ENCODE measurements at places on chromosomes 11 and 22.

DNA sequence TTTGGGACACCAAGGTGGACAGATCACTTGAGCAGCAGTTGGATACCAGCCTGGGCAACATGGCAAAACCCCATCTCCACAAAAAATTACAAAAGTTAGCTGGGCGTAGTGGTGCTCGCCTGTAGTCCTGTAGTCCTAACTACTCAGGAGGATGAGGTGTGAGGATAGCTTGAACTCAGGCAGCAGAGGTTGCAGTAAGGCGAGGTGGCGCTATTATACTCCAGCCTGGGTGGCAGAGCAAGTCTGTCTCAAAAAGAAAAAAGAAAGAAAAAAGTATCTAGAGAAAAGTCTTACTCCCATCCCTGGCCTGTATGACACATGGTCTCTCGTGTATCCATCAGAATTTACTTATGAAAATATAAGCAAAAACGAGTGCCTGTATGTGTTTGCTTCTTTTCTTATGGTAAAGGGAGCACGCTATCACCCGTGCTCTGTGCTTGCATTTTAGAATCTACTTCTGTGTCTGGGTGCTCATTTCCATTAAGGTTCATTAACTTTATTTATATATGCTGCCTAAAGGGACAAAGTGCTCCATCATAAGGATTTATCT, 15.4 kb upstream of the CPT1A start:
- H3K27me3 ChIP-seq = no peaks in the 10 kb centered on the region
- H3K4me1 ChIP-seq = peaks cover 14% of the 10 kb centered on the region
- no peak for DNase-seq

- peaks cover 29% of the 10 kb centered on the region for H3K4me1 ChIP-seq
- no peaks in the 10 kb centered on the region for H3K27me3 ChIP-seq
- no peak for DNase-seq
- peak overlapping the region; percentile 12 for H3K27ac ChIP-seq
These were observed 50.5 kb downstream of the SWAP70 start for GRCh38 chr11:9714272-9714940.

DNA sequence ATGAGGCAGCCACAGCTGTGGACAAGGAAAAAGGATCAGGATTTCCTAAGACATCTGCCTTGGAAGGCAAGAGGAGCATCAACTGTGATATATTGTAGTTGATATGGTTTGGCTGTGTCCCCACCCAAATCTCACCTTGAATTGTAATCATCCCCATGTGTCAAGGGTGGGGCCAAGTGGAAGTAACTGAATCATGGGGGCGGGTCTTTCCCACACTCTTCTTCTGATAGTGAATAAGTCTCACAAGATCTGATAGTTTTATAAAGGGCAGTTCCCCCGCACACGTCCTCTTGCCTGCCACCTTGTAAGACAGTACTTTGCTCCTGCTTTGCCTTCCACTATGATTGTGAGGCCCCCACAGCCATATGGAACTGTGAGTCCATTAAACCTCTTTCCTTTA, 10.2 kb downstream of the RIC8A start:
- peaks cover 34% of the 10 kb centered on the region for H3K36me3 ChIP-seq
- H3K4me3 ChIP-seq = no peak overlapping the region
- no peak for DNase-seq
- no peaks in the 10 kb centered on the region for H3K4me1 ChIP-seq
- no peaks in the 10 kb centered on the region for H3K27me3 ChIP-seq

DNA sequence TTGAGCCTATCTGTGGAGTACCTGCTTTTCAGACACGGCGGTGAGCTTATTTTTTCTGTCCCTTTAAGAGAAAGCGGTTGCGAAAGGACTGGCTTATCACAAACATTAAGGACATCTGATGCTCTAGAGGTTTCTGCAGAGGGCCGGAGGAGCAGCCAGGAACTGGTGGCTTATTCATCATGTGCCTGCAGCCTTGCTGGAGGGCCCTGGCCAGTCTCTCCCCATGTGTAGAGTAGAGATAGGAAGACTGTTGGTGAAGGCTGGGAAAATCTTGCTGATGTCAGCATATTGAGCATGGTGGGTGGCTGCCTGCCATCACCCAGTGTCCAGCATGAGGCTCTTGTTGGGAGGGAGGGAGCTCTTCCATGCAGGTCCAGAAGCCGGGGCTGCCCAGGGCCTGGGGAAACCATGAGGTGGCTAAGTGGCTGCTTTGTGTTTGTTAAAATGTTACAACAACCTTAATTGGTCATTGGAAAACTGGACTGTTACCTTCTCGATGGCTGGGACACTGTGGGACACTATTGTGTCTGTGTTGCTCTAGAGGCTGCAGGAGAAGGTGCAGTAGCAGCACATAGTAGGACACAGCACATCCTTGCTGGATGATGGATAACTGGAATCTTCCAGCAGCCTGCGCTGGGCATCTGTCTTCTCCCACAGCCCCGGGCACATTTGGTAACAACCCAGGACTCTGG, 54.3 kb downstream of the TSPAN18 start:
- H3K27ac ChIP-seq = no peak overlapping the region
- DNase-seq = no peak
- H3K4me3 ChIP-seq = no peak overlapping the region
- H3K4me1 ChIP-seq = peaks cover 15% of the 10 kb centered on the region
- no peaks in the 10 kb centered on the region for H3K36me3 ChIP-seq
- no peaks in the 10 kb centered on the region for H3K27me3 ChIP-seq

GRCh38 chr22:36003972-36004674, 24.5 kb downstream of the RBFOX2 start:
- no peak overlapping the region for H3K27ac ChIP-seq
- H3K36me3 ChIP-seq = no peaks in the 10 kb centered on the region
- H3K4me3 ChIP-seq = no peak overlapping the region
- peaks cover 44% of the 10 kb centered on the region for H3K4me1 ChIP-seq
- no peak for DNase-seq

GRCh38 chr22:24289741-24290163, 19.1 kb downstream of the SPECC1L start:
- no peaks in the 10 kb centered on the region for H3K36me3 ChIP-seq
- H3K27me3 ChIP-seq = no peaks in the 10 kb centered on the region
- peak overlapping the region; percentile 86 for H3K27ac ChIP-seq
- peaks cover 81% of the 10 kb centered on the region for H3K4me1 ChIP-seq
- no peak for DNase-seq

- no peaks in the 10 kb centered on the region for H3K36me3 ChIP-seq
- no peak overlapping the region for H3K27ac ChIP-seq
- no peaks in the 10 kb centered on the region for H3K27me3 ChIP-seq
- H3K4me1 ChIP-seq = peaks cover 10% of the 10 kb centered on the region
- H3K4me3 ChIP-seq = no peak overlapping the region
These were observed 33.1 kb downstream of the LARGE1 start for GRCh38 chr22:33887173-33887572.

- H3K4me3 ChIP-seq = no peak overlapping the region
- DNase-seq = no peak
- no peak overlapping the region for H3K27ac ChIP-seq
- H3K4me1 ChIP-seq = peaks cover 3% of the 10 kb centered on the region
- no peaks in the 10 kb centered on the region for H3K36me3 ChIP-seq
- H3K27me3 ChIP-seq = no peaks in the 10 kb centered on the region
These were observed 43.6 kb upstream of the PRR5 start for GRCh38 chr22:44658311-44658953.

- H3K27ac ChIP-seq = no peak overlapping the region
- H3K27me3 ChIP-seq = peaks cover 15% of the 10 kb centered on the region
These were observed 859 bp upstream of the FGF19 start for GRCh38 chr11:69704508-69705253.

DNA sequence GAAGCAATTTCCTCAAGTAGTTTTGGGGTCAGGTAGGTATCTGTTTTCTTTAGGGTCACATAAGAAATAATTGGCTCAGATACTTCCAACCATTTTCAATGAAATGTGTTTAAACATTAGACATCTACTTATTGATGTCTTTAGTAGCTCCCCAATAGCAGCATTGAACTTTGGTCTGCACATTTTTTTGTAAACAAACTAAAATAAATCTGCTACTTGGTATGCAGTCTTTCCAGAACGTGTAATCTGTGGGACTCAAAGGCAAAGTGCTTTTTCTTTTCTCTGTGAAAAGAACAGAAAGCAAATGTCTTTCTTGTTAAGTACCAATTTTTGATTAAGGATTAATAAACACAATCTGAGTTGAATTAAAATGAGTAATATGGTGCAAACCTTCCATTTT, 13.6 kb downstream of the SLC22A25 start:
- no peaks in the 10 kb centered on the region for H3K36me3 ChIP-seq
- DNase-seq = no peak
- no peak overlapping the region for H3K27ac ChIP-seq
- H3K4me3 ChIP-seq = no peak overlapping the region
- H3K27me3 ChIP-seq = no peaks in the 10 kb centered on the region

DNA sequence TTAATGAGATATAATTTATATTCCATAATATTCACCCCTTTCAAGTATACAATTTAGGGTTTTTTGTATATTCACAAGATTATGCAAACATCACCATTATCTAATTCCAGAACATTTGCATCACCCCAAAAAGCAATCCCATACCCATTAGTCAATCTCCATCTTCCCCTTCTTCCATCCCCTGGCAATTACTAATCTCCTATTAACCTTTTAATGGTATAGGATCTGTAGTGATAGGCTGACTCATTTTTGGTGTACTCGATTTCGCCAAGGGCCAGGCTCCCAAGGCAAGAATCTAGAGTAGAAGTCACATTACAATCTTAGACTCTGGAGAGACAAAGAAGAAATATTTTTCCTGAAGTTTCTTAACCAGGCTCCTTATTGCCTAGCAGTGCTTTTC, 113.4 kb downstream of the GAB2 start:
- no peaks in the 10 kb centered on the region for H3K36me3 ChIP-seq
- no peaks in the 10 kb centered on the region for H3K27me3 ChIP-seq
- DNase-seq = no peak
- peaks cover 14% of the 10 kb centered on the region for H3K4me1 ChIP-seq
- no peak overlapping the region for H3K4me3 ChIP-seq

DNA sequence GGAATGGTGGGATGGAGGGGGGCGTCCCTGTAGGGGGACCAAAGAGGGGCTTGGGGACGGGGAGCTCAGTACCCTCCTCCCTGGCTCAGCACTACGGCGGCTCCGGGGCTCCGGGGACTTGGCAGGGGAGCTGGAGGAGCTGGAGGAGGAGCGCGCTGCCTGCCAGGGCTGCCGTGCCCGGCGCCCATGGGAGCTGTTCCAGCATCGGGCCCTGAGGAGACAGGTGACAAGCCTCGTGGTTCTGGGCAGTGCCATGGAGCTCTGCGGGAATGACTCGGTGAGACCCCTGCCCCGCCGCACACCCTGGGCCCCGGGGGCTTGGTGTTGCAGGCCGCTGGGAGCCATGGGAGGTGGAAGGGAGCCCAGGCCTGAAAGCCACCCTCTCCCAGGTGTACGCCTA, 11.8 kb upstream of the MIF start:
- H3K4me1 ChIP-seq = no peaks in the 10 kb centered on the region
- no peak overlapping the region for H3K27ac ChIP-seq
- no peaks in the 10 kb centered on the region for H3K27me3 ChIP-seq
- H3K4me3 ChIP-seq = no peak overlapping the region

GRCh38 chr11:17515443-17516176, 28.6 kb downstream of the USH1C start:
- no peak overlapping the region for H3K4me3 ChIP-seq
- no peak for DNase-seq
- no peaks in the 10 kb centered on the region for H3K4me1 ChIP-seq
- no peaks in the 10 kb centered on the region for H3K36me3 ChIP-seq

- H3K27ac ChIP-seq = peak overlapping the region; percentile 73
- H3K27me3 ChIP-seq = no peaks in the 10 kb centered on the region
- H3K4me1 ChIP-seq = peaks cover 5% of the 10 kb centered on the region
- H3K36me3 ChIP-seq = no peaks in the 10 kb centered on the region
These were observed 49.7 kb downstream of the RTL6 start for GRCh38 chr22:44448271-44448830.

DNA sequence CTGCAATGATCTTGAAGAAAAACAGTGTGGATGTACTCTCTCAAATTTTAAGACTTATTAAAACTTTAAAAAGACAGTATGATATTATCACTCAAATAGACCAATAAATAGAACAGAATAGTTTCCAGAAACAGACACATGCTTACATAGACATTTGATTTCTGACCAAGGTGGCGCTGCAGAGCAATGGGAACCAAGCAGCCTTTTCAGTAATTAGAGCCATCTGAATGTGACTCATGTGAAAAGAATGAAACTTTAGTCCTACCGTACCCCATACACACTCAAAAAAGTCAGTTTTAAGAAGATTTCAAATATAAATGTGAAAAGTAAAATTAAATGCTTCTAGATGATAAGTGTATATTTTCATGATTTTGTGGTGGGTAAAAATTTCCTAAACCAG, 74.2 kb upstream of the MS4A8 start:
- H3K36me3 ChIP-seq = no peaks in the 10 kb centered on the region
- no peak overlapping the region for H3K27ac ChIP-seq
- no peaks in the 10 kb centered on the region for H3K27me3 ChIP-seq
- H3K4me1 ChIP-seq = no peaks in the 10 kb centered on the region

DNA sequence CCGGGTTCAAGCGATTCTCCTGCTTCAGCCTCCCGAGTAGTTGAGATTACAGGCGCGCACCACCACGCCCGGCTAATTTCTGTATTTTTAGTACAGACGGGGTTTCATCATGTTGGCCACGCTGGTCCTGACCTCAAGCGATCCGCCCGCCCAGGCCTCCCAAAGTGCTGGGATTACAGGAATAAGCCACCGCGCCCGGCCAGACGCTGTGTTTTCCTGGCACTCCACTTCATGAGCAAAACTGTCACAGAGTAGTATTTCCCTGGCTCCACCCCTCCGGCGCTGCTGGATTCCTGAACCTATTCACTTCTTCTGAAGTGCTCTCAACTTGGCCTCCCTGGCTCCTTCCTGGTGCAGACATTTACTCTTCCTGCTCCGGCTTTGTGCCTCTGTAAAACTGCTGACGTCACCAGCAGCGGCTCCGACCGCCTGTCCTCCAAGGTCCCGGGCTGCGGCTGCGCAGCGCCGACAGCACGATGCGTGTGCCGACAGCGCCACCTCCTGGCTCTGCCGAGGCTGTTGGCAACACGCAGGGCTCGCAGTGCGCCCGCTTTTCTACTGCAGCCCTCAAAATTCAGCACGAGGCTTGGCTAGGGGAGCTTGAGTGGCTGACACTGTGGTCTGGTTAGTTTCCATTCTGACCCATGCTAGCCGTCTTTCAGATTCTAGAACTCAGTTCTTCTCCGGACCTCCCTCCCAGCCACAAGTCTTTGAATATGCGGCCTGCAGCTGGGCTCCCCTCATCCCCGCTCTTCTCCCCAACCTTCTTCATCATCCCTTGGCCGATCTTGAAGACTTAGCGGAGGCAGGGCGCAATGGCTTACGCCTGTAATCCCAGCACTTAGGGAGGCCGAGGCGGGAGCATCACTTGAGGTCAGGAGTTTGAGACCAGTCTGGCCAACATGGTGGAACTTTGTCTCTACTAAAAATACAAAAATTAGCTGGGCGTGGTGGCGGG, 36.6 kb downstream of the APOL3 start:
- H3K4me1 ChIP-seq = peaks cover 5% of the 10 kb centered on the region
- peak overlapping the region; percentile 62 for H3K27ac ChIP-seq
- no peaks in the 10 kb centered on the region for H3K27me3 ChIP-seq
- H3K36me3 ChIP-seq = no peaks in the 10 kb centered on the region
- peak; percentile 76 for DNase-seq

- H3K4me3 ChIP-seq = peak overlapping the region; percentile 9
- no peak for DNase-seq
- H3K4me1 ChIP-seq = no peaks in the 10 kb centered on the region
These were observed 15.0 kb downstream of the RHOD start for GRCh38 chr11:67071420-67072284.
